Motor neuron (in vitro differentiated cells): ENCODE measurements at places on chromosomes 2 and 18.
A peak's percentile ranks its signal among the peaks of the same experiment; 100 is the strongest.

- no peak for ATAC-seq
Measured at GRCh38 chr2:238866656-238867277, 18.9 kb downstream of the TWIST2 start.

GRCh38 chr2:34492561-34493455, 893.7 kb upstream of the FAM98A start:
- no peak for ATAC-seq

DNA sequence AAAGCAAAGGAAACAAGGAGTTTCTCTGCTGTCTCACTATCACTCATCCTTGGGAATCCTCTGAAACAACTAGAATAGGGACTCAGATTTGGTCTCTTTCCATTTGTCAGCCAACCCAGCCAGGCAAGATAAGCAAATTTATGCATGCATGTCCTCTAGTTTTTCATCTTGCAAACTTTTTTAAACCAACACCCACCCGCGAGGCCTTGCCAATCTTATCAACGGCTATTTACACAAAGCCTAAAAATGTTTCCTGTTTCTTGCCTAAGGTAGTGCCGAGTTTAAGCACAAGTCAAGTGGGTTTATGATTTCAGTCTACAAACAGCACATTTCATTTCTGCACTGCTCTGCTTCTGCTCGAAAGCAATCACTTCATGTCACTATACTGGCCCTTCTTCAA, 240.9 kb downstream of the STK39 start:
- peak; percentile 34 for ATAC-seq

DNA sequence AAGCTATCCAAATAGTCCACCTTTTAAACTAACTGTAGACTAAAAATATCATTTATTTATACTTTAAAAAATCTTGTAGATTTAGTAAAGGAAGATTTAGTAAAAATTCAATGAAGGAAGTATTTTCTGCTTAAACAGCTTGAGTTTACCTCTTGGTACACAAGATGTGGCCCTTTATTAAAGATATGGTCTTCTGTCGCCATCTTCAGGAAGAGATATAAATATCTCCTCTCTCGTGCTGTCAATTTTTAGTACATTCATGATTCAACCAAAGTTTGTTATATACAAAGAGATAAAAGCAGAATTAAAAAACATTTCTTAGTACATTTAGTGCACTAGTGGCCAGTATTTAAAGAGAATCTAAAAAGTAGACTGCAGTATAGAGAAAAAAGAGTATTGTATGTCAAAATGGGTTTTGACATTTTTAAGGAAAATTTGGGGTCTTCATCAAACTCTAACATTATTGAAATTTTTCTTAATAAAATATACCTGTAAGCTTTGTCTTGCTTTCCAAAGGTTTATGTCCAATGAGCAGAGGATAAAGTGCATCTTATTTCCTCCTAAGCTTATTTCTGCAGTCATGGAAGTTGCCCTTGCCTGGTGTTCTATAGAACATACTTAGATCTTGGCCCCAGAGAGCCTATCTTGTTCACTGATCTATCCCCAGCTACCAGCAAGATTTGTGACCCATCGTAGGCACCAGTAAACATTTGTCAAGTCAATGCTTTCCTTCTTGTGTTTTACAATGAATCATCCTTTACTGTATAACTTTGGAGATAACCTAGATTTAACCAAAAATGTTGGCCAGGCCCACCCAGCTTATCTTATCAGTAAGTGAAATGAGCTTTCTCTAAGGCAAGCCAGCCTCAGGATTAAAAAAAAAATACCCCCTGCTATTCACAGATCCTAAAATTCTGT, 18.5 kb upstream of the EML6 start:
- ATAC-seq, result peak; percentile 57

DNA sequence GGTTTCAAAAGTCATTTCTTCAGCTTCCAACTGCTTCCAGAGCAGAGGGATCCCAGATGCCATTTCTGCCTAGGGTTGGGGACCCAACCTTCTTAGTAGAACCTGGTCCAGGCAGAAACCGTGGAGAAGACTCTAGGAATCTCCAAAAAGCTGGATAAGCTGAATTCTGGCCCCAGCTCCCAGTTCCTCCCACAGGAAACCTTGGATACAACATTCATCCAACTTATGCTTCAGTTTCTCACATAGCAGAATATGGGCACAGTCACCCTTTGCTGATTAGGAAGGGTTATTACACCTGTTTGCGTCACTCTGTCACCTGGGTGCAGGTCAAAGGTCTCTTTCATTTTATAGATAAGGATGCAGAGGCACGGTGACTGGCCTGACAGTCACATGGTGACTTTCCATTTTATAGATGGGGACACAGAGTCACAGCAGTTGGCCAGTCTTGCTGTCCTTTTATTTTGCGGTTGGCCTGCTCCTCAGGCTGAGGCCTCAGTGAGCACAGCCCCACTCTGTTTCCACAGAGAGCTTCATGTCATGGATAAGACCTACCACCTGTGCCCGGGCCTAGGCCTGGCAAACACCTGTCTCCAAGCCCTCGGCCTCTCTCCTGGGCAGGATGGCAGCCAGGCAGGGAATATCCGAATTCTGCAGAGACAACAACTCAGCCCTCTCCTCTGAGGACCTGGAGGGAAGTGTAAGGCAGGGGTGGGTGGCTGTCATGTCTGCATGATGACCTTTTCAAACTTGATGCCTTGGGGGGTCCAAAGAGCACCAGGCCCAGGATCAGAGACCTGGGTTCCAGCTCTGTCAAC, 148.8 kb downstream of the SMAD7 start:
- ATAC-seq, result no peak

GRCh38 chr18:24317370-24317769, 80.3 kb downstream of the OSBPL1A start:
- no peak for ATAC-seq

- ATAC-seq, result no peak
Measured at GRCh38 chr2:55779459-55780421, 86.1 kb upstream of the PNPT1 start.

DNA sequence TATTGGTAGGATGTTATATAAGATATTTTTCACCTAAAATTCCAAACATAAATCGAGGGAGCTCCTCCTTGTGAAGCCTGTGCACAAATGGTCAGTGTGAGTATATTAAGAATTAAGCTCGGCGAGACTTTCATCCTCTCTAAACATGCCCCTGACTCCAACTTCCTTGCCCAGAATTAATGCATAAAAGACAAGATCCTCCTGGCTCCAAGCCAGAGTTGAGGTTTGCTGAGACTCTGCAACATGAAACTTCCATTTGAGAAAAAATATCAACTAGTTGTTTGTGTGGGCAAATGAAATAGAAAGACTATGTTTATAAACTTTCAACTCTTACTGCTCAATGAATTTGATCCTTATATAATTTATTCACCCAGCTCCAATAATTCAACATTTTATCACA, 68.1 kb downstream of the CCDC178 start:
- ATAC-seq, result no peak
